ENCODE measurements at places on chromosomes 11 and 22.

DNA sequence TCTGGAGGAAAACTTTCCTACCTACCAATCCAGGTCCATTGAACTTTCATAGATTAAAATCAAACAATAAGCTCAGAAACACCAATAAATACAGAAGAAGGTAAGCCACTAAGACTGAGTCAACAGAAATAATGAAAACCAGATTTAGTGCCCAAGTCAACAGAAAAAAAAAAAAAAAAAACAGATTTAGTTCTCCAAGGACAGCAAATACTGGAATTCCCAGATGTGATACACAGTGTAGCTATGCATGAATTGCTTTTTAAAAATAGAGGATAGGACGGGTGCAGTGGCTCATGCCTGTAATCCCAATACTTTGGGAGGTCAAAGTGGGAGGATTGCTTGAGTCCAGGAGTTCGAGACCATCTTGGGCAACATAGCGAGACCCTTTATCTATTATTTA, 15.7 kb downstream of the DMC1 start:
- DNase-seq, result no peak

DNA sequence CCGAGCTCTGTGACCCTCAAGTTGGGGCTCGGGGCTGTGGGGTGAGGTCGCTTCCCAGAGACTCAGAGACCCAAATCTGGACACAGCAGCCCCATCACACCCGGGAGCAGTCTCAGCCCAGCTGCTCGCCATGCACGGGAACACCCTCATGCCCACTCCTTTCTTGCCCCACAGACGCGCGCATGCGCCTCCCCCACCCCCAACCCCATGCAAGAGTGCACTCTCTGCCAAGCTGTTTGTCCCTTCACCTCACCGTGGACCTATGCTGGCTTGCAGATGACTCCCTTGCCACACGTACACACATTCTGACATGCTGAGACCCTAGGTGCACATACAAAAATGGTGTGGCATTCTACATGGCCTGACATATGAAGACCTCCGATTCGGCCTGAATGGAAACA, 478 bp upstream of the CD248 start:
- peak; percentile 46 for DNase-seq

DNA sequence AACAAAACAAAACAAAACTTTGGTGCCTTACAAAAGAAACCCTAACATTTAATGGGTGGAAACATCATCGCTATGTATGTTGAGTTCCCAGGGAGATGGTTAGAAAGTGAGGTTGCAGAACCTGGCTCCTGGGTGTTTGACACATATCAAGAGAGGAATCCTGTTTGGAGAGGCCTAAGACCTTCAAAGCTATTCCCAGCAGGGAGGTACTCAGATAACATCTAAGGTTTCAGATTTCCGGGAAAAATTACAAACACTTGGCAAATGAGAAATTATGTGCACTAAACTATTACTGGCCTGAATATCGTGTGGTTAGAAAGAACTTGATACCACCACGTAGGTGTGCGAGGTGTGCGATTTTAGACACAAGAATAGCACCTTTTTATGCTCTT, 18.5 kb downstream of the TRIM5 start:
- no peak for DNase-seq

- no peak for DNase-seq
These were observed 4.2 kb downstream of the PDE2A start for GRCh38 chr11:72670041-72670440.

- no peak for DNase-seq
These were observed 93.2 kb downstream of the FAR1 start for GRCh38 chr11:13761716-13762115.

DNA sequence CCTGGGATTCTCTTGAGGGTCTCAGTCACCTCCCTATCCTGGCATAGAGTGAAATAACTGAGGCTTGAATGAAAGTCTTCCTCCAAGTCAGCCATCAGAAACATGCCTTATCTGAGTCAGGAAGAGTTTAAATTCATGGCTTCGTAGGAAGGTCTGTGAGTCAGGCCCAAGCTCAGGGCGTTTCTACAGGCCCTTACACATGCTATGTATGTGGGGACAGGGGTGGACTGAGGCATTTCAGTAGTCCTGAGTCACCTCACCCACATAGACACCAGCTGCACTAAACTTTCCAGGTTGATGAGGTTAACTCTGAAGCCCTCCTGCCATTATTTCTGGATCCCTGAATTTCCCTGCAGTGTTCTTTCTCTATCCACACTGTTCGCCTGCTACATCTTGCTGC, 134.6 kb upstream of the RCN1 start:
- peak; percentile 16 for DNase-seq

- DNase-seq, result no peak
These were observed 75.9 kb upstream of the NUP50 start for GRCh38 chr22:45087802-45088201.

DNA sequence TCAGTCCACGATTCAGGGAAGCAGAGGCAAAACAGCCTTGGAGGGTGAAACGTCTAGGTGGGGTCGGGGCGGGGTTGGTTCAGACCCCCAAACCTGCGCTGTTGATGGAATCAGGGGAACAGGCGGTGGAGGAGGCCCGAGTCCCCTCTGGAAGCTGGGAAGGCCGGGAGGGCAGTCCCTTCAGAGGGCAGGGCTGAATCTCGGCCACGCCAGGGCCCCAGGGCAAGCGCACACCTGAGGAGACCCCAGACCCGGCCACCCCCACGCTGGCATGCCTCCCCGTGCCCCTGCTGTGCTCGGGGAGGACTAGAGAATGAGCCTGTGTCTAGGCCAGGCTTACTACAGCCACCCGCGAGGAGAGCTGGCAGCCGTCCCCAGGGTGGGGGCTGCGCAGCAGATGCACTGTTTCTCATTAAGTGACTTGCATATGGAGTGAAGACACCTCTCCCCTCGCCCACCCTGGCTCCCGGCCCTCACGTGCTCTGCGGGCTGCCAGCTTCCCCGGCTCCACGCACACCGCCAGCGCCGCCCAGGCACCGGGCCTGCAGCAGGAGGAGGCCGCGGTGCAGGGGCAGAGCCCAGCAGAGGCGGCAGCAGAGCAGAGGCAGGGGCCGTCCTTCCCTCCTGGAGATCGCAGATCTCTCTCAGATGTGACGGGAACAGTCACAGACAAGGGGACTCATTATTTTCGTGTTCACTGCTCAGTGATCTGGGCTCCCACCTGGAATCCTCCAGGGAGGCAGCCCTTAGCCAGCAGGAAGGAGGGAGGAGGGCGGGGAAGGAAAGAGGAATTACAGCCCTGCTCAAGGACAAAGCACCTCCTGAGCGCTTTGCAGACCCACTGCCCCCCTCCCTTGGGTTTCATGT, 47.1 kb upstream of the OPCML start:
- DNase-seq, result no peak

DNA sequence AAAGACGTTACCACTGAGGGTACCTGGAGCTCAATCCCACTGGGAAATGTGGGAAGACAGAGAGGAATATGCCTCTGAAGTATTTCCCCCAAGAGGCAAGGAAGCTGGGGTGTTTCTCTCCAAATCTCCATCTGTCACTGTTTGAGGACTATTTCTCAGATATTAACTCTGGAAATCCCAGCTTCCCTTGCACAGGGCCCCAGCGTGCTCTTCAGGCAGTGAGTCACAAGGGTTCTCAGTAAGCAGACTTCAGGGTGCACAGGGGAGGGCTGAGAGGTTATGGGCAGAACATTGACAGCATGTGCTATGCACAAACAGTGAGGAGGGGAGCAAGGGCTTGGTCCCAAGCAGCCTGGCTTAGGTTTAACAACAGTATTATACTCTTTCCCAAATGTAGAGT, 60.9 kb upstream of the EED start:
- peak; percentile 70 for DNase-seq

DNA sequence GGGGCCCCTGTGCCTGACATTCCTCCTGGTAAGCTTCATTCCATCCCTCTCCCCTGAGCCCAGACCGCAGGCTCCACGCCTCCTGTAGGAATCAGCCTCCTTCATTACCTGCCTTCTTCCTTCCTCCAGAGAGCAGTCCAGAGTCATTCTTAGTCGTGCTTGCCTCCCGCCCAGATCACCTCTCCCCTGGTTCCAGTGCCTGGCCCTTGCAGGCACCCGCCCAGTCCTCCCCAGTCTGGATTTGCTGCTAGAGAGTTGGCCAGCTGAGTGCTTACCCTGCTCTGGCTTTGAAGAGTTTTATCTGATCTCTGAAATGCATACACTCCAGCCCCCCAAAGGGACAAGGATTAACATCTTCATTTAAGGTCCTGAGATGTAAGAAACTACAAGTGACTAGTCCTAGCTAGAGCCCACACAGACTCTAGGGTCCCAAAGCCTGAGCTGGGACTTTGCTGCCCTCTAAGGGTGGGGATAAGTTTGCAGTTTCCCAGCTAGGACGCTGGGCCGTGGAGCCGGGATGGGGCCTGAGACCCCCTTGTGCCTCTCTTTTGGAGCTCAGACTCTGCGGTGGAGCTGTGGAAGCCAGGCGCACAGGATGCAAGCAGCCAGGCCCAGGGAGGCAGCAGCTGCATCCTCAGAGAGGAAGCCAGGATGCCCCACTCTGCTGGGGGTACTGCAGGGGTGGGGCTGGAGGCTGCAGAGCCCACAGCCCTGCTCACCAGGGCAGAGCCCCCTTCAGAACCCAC, 1.6 kb downstream of the NR1H3 start:
- peak; percentile 46 for DNase-seq

- no peak for DNase-seq
These were observed 120.8 kb upstream of the SLC5A12 start for GRCh38 chr11:26842478-26843282.

DNA sequence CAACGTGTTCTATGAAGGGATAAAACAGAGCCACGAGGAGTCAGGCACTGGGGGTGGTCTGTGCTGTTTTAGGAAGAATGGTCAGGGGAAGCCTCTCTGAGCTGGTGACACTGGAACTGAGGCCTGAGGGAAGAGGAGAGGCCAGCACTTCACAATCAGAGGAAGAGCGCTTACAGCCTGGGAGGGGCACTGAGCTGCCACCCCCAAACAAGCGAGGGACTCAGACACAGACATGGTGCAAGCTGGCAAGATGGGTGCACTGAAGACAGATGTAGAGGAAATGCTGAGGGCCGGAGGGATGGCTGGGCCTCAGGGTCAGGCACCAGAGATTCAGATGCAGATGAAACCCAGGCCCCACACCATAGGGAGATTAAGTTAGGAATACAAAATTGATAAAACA, 40.0 kb upstream of the TP53I11 start:
- DNase-seq, result no peak

GRCh38 chr11:104148074-104148473, 15.9 kb downstream of the PDGFD start:
- no peak for DNase-seq

GRCh38 chr11:71171576-71171975, 80.8 kb downstream of the SHANK2 start:
- DNase-seq, result no peak
